ENCODE measurements at places on chromosomes 1 and 21.
A peak's percentile ranks its signal among the peaks of the same experiment; 100 is the strongest.

GRCh38 chr1:31145648-31146047, 80.1 kb upstream of the PUM1 start:
- no peak for DNase-seq

GRCh38 chr1:227912866-227913265, 34.9 kb downstream of the WNT9A start:
- DNase-seq, result no peak

GRCh38 chr1:29974316-29974724, 738.0 kb downstream of the PTPRU start:
- no peak for DNase-seq

- no peak for DNase-seq
Measured at GRCh38 chr1:173117108-173117633, 66.4 kb upstream of the TNFSF18 start.

GRCh38 chr21:34333121-34333739, 30.6 kb upstream of the KCNE2 start:
- DNase-seq, result no peak

DNA sequence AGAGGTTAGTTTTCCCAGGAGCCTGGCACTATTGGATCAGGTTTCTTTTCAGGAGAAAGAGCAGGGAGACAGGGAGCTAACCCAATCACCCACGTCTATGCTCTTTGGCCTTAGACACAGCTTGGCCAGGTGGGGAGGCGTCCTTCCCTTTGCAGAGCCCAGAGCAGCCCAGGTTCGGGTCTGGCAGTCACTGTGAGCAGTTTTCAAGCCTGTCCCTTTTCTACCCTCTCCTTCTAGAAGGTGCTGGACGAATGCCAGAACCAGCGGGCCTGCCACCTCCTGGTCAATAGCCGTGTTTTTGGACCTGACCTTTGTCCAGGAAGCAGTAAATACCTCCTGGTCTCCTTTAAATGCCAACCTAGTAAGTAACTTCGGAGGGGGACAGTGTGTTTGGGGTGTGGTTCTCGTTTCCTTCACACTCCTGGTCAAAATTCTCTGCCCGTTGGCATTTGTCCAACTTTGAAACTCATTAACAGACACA, 44.9 kb downstream of the EVA1C start:
- DNase-seq, result no peak

GRCh38 chr1:186780076-186780475, 48.7 kb upstream of the PLA2G4A start:
- no peak for DNase-seq

GRCh38 chr1:181049378-181049777, 15.6 kb downstream of the MR1 start:
- no peak for DNase-seq

DNA sequence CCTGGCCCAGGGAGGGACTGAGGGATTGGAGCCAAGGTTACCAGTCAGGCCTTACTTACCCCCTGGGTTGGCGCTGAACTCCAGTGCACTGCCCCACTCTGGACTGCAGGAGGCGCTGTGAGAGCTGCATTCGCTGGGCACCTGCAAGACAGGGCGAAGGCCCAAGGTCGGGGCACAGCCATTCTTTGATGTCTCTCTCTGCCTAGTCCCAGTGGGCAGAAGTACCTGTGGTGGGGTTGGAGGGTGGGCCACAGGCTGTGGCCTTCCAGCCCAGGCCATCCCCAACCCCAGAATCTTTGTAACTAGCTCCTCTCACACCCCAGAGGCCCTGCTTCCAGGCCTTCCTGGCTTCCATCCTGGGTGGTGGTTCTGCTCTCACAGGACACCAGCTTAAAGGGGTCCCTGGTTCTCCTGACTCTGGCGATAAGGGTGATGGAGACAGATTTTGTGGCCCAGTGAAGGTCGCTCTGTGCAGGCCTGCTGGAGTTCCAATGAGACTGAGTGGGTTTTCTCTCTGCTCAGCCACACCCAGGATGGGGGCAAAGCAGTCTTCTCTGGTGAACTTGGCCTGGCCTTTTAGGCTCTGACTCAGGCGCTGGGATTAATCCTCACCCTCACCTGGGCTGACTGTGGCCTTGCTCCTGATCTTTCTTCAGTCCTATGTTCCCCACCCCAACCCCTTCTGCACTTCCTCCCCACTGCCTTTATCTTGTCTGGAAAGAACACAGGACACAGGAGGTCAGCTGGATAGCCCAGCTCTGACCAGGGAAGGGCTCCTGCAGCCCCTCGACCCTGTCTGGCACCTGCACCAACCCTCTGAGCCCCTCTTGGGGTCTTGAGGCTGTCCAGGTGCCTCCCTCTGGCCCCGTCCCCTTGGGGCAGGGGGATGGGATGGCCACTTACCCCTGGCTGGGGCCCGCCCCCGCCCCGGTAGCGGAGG, 954 bp downstream of the MYOG start:
- DNase-seq, result no peak

DNA sequence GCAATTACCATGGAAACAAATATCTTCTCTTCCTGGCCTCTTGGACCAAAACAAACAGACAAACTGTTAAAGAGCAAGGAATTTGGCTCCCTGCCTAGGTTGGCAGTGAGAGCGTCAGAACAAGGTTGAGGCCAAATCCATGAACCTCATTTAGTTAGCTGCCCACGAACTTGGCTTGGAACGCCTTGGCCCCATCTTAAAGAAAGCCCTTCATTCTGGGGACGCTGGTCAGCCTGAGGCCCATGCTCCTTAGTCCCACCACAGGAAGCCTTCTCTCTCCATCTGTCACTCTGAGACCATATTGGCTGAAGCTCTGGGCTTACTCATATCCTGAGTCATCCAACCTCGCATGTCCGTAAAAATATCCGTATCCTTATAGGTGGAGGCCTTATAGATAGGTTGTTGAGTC, 62.4 kb upstream of the DIRAS3 start:
- DNase-seq, result no peak

GRCh38 chr1:25245809-25246599, 1.2 kb downstream of the RSRP1 start:
- no peak for DNase-seq

DNA sequence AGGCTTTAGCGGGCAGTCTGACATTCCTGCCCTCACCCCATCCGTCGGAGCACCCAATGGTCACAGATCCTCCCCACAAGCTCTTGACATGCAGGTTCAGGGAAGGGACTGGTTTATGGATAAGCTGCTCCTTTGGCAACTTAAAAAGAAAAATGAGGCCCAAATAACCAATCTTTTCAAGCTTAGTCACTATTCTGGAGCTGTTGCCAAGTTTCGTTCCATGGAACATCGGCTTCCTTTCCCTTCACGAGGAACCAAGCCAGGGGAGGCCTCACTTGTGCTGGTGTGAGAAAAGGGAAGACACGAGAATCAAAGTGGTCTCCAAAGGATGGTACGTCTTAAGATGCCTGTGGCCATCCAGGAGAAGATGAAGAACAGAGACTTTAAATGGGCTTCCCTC, 46.1 kb upstream of the LPAR3 start:
- no peak for DNase-seq

- no peak for DNase-seq
Measured at GRCh38 chr1:218496561-218496960, 151.4 kb downstream of the TGFB2 start.

DNA sequence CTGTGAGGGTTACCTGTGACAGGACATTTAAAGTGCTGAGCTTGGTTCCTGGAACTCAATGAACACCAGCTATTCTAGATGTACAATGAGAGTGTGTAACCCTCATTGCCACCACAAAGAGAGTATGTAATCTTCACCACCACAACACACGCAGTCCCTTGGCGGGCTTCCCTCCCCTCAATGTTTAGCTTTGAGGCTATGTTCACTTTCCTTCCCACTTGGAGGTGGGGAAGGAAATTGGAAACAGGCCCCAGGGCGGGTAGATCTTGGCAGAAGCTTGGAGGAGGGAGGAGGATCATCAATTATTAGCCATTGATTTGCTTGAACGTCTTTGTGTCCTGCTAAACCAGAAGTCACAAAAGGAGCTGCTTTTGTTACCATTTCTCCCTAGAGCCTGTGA, 8.3 kb upstream of the COL16A1 start:
- DNase-seq, result no peak

DNA sequence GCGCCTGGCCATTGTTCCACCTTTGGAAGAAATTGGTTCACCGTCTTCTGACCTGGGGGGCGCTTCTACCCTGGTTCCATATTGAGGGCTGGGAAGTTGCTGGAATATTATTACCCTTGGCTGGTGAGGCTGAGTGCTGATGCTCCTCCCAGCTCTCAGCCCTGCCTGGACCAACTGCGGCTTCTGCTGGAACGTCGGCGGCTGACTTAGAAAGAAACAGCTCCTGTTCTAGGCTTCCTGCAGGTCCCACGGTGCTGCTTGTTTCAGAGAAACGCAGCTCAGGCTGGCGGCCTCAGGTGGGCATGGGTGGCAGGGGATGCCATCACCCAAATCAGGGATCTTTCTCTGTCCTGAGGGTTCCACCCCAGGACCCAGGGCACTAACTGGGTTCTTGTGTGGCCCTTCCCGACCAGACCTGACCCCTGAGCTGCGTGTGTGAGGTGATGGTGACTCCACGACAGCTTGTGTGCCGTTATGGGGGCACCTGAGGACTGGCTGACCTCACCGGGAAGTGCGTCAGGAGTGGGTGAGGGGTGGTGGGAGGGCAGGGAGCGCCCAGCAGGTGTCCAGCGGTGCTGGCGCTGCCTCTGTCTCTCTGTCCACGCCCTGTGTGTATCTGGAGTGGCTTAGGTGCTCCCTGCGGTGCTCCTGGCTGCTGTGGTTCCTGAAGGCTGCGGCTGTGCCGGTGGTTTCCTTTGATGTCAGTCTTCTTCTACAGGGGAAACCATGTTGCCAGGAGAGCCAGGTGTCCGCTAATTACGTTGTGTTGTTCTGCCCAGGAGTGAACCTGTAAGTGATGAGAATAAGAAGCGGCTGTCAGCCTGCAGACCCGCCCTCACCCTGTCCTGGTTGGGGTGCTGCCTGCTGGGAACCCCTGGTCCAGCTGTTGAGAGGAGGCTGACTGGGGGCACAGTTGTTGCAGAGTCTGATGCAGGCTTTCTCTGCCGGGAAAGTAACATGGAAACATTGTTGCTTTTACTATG, 8.9 kb downstream of the SKI start:
- no peak for DNase-seq

- no peak for DNase-seq
Measured at GRCh38 chr1:167248707-167249642, 28.3 kb downstream of the POU2F1 start.

DNA sequence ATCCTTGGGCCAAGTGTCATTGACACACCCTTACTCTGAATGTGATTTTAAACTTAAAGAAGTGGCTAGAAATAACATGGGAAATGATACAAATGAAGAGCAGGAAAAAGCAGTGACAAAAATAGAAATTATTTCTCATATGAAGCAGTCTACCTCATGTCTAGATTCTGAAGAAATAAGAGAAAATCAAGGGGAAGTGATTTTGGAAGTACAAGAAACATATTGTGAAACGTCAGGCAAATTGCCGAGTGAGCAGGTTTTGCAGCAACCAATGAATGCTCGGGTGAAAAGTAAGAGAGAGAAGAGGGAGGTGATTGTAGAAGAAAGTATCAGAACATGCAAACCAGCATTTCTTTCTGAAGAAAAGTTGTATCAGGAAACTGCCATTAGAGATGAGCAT, 130.7 kb downstream of the MACF1 start:
- no peak for DNase-seq

- no peak for DNase-seq
Measured at GRCh38 chr1:228922722-228923376, 187.6 kb downstream of the RHOU start.

- DNase-seq, result peak; percentile 45
Measured at GRCh38 chr1:109239409-109240068, 9.8 kb upstream of the CELSR2 start.

DNA sequence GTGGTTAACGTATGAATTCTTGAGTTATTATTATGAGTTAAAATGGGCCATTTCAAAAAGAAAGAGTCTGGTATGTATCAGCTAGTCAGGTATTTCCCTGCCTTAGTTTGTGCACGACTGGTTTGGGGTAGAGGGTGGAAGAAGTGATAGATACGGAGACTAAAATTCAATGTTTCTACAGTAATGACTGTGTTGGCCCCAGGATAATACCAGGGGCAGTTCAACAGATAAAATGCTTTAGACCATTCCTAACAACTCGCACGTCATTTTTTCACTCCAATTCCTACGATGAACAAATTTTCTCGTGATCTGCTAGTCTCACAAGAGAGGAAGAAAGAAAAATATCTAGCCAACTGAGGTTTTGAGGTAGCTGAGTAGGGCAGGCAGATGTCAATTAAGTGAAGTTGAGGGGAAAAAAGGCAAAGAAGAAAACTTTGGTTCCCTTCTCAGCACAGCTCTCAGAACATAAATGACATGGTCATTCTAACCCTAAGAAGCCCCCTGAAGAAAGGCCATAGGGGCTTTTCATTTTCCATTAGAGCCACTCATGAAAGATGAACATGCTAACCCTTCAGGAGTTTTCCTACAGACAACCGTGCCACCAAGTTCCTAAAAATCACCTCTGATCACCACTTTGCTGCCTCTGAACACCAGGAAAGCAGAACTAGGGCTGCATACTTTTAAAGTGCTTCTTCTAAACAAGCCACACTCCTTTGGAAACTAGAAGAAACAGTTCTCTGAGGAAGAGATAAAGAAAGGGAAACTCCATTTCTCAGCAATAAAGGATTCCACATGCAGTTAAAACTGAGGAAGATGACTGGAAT, 5.6 kb downstream of the MCOLN2 start:
- DNase-seq, result no peak

DNA sequence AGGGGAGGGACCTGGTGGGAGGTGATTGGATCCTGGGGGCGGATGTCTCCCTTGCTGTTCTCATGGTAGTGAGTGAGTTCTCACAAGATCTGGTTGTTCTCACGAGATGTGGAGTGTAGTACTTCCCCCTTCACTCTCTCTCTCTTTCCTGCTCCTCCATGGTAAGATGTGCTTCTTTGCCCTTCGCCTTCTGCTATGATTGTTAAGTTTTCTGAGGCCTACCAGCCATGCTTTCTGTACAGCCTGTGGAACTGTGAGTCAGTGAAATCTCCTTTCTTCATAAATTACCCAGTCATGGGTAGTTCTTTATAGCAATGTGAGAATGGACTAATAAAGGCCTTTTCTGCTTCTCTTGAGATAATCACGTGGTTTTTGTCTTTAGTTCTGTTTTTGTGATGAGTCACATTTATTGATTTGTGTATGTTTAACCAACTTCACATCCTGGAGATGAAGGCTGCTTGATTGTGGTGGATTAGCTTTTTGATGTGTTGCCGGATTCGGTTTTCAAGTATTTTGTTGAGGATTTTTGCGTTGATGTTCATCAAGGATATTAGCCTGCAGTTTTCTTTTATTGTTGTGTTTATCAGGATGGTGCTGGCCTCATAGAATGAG, 45.5 kb downstream of the RABGAP1L start:
- DNase-seq, result no peak

DNA sequence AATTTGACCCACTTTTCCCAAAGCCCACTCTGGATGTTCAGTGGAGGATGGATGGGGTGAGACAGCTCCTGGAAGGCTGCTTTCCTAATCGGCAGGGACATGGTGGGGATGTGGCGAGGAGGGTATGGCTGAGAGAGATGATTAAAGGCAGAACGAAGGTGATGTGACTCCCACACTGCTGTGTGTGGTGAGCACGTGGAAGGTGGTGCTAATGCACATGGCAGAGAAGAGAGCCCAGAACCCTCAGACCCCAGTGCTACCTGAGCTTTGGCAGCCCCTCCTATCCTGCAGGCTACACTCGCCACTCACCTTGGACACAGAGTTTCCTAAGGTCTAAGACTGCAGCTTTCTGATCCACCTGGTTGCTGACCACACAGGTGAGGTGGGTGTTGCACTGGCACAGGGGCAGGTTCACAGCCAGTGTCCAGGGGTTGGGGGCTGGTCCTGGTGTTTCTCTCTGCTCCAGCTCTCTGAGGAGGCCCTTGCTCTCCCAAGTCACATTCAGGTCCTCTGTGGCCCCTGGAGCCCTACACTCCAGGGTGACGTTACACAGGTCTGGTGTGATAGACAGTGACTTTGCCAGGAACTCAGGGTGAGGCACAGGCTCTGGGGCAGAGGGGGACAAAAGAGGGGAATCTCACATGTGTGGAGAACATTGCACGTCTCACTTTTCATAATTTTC, 151.4 kb upstream of the ETV3 start:
- DNase-seq, result no peak
